Mammary epithelial cell (primary cell): ENCODE measurements at places on chromosomes 2 and 18. TPM values are rescaled to one million over a fixed set of nuclear protein-coding genes. Genes with fewer than 3 reads are reported as not detected.
A peak's percentile ranks its signal among the peaks of the same experiment; 100 is the strongest.

- no peak for DNase-seq
Observed at GRCh38 chr18:54329787-54330186, 27.9 kb downstream of the STARD6 start.

DNA sequence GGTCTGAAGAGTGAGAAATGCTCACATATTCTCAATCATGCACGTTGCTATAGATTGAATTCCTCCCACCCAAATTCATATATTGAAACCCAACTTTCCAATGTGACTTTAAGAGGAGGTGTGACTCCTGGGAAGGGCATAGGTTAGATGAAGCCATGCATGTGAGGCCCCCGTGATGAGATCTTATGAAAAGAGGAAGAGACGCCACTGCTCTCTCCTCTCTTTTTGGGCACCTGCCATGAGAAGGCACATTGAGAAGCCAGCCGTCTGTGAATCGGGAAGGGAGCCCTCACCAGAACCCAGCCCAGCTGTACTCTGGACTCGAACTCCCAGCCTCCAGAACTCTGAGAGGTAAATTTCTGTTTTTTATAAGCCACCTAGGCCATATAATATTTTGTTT, 842.6 kb upstream of the SALL3 start:
- no peak for DNase-seq

DNA sequence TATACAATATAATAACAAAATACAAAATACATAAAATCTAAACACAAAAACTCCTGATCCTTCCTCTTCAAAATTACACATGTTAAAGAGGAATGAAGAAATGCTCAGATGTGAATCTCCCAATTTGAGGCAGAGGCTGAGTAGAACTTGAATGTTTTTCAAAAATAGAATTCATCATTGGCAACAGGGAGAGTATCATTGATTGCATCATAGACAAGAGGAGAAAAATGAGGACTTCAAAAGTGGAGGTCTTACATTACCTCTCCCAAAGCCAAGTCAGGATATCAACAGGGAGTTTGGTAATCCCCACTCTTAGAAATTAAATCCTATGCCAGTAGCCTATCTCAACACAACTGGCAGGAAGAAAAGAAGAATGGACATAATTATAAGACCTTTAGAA, 2023.9 kb upstream of the CELF4 start:
- DNase-seq = no peak

DNA sequence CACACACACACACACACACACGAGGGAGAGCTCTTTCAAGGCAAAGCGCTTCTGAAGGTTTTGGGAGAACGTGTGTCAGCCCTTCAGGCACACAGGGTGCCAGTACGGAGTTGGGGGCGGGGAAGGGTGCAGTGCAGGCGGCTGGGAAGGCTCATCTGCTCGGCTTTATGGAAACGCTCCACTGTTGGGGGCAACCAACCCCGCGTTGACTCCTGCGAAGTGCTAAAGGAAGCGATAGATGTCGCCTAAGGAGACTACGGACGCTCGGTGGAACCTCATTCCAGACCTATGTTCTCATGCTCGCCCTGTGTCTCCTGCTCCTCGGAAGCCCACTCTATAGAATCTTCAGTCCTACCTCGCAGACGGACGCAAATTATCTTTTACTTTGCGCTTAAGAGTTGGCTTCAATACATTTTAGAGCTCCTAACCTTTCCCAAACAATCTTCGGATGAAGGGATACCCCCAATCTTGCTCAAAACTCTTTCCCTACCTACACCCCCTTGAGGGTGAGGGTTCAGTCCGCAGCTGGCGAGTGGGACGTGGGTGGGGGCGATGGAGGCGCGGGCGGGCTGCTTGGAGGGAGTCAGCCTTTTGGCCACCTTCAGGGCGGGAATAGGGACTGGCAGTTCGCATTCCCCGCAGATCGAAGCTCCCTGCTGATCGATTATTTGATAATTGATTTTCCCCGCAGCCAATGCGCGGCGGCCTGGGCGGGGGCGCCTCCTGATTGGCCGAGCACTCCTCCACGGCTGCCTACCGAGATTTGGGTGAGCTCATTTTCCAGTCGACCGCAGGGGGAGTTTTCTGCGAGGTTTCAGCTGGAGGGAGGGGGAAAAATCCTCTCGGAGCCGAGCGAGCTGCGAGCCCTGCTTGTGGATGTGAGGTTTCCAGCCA, 1.9 kb upstream of the MEIS1 start:
- peak; percentile 93 for DNase-seq

GRCh38 chr2:207663870-207664545, 38.8 kb upstream of the METTL21A start:
- DNase-seq = no peak

DNA sequence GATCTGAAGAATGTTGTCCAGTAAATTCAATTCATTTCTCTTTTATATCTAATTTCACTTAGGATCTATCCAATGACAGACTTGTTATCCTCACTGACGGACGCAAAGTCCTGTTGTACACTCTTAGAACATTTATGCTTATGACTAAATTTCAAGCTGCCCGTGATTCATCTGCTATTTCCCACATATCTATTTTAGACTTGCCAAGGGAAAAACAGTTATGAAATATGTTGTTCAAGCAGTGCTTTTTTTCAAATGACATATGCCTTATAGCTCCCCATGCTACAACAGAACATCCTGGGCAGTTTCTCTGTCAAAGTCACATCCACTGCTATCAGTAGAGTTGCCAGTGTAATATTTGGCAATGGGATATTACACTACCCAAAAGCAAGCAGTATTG, 94.2 kb upstream of the CBLN2 start:
- DNase-seq = no peak

GRCh38 chr2:45291296-45291701, 282.0 kb upstream of the SIX2 start:
- no peak for DNase-seq

GRCh38 chr18:79510731-79511241, 115.1 kb downstream of the NFATC1 start:
- DNase-seq = no peak

- no peak for DNase-seq
Observed at GRCh38 chr2:121955426-121955825, 200.0 kb downstream of the TSN start.

GRCh38 chr2:158616480-158617000, 159.8 kb downstream of the PKP4 start:
- DNase-seq = no peak

TRABD2A gene
- 20.7 TPM for total RNA-seq

- no peak for DNase-seq
Observed at GRCh38 chr2:64442277-64442676, 11.7 kb upstream of the LGALSL start.

VAMP8 gene
- total RNA-seq = 94.0 TPM

GRCh38 chr2:113876503-113877387, 13.1 kb upstream of the ACTR3 start:
- DNase-seq = peak; percentile 88

TMEM178A gene
- total RNA-seq = 0.19 and 0.61 TPM in 2 replicates

GRCh38 chr18:1270081-1270480, 365.4 kb downstream of the ADCYAP1 start:
- DNase-seq = no peak

GRCh38 chr2:127231130-127231865, 11.2 kb upstream of the CYP27C1 start:
- no peak for DNase-seq

- peak; percentile 91 for DNase-seq
Observed at GRCh38 chr2:70344195-70344594, 42.3 kb upstream of the FAM136A start.

ERFE gene
- 3.2 and 6.8 TPM in 2 replicates for total RNA-seq

- DNase-seq = no peak
Observed at GRCh38 chr18:68984342-68984741, 186.5 kb downstream of the CCDC102B start.

GRCh38 chr2:135820003-135820618, 16.9 kb downstream of the LCT start:
- DNase-seq = no peak

DNMT3A gene
- total RNA-seq = 9.6 and 11.3 TPM in 2 replicates

GALR1 gene
- total RNA-seq = not detected in 2 replicates

DNA sequence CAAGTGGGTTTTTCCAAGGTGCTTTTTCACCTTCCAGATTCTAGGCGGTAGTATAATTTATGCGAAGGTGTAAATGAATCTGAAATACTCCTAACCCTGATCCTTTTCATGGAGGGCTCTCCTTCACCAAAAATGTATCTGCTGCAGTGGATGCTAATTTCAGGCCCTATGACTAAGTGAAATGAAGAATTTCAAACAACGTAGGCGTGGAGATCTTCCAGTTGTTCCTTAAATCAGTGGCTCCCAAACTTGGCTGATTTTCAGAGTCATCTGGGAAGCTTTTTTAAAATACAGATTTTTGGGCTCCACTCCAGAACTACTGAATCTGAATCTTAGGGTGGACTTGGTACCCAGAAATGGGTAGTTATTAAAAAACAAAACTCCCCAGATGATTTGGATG, 5.5 kb downstream of the GCKR start:
- no peak for DNase-seq

DNA sequence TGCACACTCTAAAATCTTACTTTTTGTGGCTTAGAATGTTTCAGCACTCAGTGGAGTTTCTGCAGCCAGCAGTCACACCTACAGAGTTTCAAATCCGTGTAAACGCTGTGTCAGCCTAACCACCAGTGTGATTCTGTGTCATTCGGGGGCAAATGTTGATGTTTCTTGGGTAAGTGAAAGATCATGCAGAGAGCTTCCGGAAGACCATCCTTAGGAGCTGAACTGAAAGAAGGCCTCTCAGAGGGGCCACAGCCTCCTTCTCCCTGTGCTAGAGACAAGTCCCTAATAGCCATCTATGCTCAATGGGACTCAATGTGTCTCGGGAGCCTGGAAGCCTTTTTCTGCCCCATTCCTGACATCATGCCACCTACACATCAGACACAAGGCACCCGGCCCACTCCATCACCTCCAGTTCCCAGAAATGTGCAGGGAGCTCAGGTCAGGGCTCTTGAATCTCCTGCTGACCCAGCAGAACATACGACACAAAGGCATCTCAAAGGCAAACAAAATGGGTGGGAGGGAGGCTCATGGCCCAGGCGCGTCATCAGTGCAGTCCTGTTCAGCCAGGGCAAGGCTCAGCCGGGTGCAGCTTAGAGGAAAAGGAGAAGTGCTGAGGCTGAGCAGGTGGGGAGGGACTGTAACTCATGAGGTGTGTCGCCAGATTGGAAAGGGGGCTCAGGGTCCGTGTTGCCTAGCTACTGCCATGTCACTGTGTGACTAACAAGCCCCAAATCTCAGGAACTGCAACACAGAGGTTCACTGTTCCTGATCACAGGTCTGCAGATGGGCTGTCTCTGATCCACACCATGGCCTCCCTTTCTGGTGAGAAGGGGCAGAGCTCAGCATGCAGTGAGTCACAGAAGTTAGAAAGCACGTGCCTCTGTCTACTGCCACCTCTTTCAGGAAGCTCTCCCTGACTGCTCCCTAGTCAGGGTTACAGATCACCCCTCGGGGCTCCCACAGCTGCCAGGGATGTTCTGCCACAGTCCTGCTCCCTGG, 82.0 kb downstream of the SMAD7 start:
- peak; percentile 5 for DNase-seq

PCARE gene
- not detected in 2 replicates for total RNA-seq

STPG4 gene
- total RNA-seq = 0.64 TPM in 1 of 2 replicates, not detected in the other

- no peak for DNase-seq
Observed at GRCh38 chr2:3450385-3451010, 68.8 kb downstream of the ADI1 start.

OSBPL1A gene
- total RNA-seq = 65.2 TPM

- DNase-seq = no peak
Observed at GRCh38 chr18:31595121-31595771, 3.6 kb downstream of the TTR start.

ARHGAP15 gene
- total RNA-seq = not detected

DNA sequence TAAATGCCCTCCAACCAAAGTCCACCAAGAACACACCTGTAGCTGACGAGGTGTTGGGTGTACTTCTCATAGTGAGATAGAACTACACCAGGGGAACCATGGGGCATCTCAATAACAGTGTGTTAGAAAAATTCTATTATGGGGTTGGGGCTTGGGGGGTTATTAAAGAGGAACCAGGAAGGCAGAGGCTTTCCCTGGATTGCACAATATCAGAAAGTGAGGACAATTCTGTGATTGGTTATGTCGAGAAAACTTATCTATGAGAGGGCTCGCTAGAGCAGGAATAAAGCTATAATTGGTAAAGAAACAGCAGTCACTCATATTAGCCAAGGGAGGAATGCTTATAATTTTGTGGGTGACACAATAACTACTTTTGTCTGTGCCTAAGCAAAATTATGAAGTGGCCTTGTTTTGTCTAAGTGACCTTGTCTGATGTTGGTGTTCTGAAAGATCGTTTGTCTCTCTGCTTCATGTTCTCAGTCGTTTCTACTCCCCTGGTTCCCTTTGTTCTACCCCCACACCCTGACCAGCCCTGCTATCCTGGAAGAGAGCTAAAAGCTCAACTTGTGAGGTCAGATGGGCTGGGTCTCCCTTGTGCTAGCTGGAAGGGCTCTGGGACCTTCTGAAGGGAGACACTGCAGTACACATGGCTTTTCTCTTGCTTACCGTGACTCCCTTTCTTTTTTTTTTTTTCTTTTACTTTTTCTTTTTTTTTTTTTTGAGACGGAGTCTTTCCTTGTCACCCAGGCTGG, 21.6 kb upstream of the INO80C start:
- no peak for DNase-seq

UGT1A5 gene
- 0.99 TPM in 2 replicates for total RNA-seq

DNA sequence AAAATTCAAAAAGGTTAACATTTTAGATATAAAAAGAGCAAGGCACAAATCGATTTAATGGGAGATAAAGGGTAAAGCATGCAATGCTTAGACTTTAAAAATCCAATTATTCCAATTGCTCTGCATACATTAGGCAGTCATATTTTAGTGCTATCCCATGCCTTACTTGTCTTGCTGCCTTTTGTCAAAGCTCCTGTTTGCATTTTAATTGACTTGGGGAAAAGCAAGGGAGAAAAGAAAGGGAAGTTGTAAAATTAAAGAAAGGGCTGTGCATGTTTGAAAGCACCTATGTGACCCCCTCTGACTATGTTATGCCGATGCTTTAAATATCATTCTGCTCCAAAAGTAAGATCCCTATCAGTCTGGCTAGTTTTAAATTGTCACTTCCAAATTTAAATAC, 193.7 kb upstream of the VWC2L start:
- no peak for DNase-seq
